ENCODE measurements at places on chromosomes 6 and 20.
A peak's percentile ranks its signal among the peaks of the same experiment; 100 is the strongest.

DNA sequence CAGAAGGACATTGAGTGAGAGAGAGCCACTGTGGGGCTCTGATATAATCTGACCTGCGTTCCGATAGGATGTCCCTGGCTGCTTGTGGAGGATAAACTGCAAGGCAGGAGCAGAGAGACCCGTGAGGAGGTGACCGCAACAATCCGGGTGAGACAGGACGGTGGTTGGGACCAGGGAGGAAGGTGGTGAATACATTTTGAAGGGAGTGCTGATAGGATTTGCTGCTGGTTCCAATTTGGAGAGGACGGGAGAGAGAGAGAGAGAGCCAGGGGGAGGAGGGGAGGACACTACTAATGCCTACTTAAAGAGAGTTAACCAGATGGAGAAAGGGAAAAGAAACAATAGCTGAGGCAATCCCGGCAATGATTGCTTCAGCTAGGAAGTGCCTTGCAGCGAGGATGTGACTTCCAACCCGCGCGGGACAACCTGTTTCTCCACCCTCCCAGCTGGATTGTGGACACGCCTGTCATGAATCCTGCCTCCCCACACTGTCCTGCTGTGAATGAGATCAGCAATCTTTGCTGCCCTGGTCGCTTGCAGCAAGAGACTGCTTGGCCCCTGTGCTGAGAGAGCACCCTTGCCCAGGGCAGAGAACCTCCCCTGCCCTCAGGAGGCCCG, 199.0 kb upstream of the KCNG1 start:
- no peak for DNase-seq

DNA sequence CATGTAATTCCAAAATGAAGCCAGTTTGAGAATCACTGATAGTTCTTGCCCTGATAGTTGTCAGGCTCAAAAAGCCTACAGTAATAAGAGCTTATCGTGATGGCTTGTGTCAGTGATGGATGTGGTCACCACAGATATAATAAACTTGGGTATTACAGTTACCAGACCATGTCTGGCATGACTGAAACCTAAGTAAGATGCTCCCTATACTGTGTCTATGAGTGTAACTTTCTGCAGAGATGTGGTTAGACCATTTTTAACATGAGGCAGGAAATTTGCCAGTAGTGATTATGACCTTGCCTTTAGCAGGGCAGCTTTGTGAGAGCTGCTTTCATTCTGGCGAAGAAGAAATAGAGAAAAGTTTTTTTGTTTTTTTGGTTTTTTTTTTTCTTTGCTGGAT, 90.2 kb downstream of the ANKS1A start:
- no peak for DNase-seq

GRCh38 chr6:113488061-113488460, 369.1 kb upstream of the MARCKS start:
- DNase-seq, result peak; percentile 17

GRCh38 chr6:81003894-81004293, 748.6 kb downstream of the TENT5A start:
- DNase-seq, result no peak

- DNase-seq, result no peak
Measured at GRCh38 chr6:15378866-15379265, 133.0 kb downstream of the JARID2 start.

DNA sequence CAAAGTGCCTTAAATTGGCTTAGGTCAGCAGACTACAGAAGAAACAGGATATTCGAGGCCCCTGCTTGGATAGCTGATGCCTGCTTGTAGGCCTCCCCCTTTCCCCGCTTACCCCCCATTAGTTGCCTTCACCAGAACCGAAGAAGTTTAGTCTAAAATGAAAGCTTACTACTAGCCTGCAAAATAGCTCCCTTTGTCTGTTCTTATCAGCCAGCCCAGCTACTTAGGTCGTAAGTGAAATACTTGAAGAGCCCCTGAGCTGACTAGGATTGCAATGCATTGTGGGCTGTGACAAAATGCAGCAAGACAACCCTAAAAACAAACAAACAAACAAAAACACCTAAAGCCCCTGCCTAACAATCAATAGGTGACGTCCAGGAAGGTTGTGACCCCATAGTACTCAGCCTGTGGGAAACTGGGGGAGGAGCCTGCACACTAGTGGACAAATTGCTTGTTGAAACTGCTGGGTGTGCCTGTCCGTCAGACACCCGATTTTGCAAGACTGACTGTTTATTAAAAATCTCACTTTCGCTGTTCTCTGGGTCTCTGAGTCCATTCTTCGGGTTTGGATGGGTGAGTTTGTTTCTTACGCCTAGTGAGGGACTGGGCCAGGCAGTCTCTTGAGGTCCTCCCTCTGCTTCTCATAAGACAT, 105.0 kb upstream of the DUSP22 start:
- DNase-seq, result no peak

DNA sequence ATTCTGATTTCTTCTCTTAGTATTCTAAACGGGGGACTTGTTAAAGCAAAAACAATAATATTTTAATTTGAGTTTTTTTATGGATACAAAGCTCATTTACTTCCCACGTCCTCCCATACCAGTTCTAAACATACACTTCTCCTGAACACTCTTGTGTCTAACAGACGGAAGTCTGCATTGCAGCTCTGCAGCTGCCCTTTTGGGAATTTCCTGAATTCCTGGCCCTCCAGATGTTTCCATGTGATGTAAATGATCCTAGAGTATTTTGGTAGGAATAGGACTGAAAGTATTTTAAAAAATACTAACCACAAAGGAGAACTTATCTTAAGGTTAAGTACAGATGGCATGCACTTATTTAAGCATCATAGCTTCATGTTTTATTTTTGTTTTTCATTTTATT, 886.7 kb downstream of the TBC1D32 start:
- DNase-seq, result no peak

DNA sequence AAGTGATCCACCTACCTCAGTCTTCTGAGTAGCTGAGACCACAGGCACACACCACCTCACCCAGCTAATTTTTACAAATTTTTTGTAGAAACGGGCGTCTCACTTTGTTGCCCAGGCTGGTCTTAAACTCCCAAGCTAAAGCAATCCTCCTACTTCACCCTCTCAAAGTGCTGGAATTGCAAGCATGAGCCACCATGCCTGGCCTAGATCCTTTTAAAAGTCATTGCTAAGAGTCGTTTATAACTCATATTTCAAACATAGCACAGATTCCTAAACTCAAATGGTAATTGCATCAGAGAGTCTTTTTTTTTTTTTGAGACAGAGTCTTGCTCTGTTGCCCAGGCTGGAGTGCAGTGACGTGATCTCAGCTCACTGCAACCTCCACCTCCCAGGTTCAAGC, 7.7 kb upstream of the SAMHD1 start:
- DNase-seq, result no peak

GRCh38 chr6:96613291-96613999, 50.5 kb downstream of the FHL5 start:
- no peak for DNase-seq
